ENCODE measurements at places on chromosomes 1 and 21.

- no peak for DNase-seq
Measured at GRCh38 chr1:156601892-156602291, 613 bp upstream of the GPATCH4 start.

DNA sequence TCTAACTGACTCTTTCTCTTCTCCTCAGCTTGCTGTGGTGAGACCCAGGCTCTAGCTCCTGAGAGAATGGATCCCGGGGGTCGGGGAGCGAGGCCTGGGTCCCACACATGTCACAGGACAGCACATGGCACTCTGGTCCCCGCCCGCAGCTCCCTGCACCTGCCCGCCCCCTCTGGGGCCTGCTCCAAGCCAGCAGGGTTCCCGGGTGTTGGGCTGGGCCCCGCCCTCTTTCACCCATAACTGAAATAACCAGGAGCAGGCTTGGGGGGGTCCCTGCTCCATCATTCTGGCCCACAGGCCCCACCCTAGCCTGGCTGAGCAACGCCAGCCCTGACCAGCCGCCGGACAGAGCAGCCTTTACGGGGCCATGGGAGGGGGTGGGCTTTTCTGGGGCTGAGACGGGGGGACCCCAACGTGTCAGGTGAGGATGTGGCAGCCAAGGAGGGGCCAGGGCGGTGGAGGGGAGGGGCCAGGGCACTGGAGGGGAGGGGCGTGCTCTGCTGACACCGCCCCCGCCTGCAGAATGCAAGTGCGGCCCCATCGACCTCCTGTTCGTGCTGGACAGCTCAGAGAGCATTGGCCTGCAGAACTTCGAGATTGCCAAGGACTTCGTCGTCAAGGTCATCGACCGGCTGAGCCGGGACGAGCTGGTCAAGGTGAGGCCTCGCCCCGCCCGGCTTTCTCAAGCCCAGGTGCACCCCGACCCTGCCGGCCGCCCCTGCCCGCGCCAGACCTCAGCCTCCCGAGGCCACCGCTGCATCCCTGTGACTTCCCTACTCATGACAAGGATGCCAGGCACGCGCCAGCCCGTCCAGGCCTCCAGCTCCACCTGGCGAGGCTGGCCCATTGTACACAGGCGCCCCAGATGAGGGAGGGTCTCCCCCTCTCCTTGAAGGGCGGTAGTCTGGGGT is 19.4 kb downstream of the COL6A1 start:
- no peak for DNase-seq

DNA sequence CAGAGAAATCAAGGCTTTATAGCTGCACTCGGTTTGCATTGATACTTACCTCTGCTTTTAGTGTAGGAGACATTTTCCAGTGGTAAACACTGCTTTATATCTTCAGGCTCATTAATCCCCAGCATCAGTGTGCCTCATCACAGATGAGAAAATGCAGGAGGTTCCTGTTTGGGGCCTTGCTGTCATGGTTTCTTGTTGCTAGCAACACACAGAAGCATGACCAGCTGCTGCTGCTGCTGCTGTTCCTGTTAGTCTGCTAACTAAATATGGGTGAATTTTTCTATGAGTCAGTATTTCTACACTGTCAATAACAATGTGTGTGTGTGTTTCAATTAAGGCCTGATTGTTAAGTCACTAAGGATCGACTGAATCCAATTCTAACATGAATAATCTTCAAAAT is 85.8 kb upstream of the RGS1 start:
- DNase-seq, result peak; percentile 42

DNA sequence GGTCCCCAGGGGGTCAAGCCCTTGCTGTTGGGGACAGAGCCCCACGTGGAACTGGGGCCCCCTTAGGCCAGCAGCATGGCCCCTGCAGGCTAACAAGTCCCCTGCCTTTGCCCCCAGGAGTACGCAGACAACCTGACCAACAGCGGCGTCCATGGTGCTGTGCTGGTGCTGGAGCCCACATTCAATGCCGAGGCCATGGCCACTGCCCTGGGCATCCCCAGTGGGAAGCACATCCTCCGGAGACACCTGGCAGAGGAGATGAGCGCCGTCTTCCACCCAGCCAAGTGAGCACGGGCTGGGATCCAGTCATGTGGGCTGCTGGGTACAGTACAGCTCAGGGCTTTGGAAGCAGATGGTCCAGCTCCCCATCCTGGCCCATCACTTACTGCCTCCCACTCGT is 49.6 kb upstream of the TMEM51 start:
- DNase-seq, result no peak

DNA sequence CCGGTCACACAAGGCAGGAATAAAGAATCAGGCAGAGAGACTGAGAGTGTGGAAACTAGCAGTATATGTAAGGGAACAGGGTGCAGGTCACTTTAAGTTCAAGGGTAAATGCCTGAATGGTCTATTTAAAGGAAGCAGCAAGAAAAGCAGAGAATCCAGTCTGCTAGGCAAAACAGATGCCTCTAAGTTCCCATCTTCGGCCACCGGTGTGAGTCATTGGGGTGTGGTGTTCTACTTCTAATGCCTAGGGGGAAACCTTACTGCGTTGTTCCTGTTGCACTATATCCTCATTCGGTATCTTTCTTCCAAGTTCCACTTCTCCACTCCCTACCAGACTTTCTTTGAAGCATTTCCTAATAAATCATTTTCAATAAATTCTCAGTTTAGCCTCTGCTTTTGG is 259.9 kb downstream of the HHIPL2 start:
- no peak for DNase-seq

DNA sequence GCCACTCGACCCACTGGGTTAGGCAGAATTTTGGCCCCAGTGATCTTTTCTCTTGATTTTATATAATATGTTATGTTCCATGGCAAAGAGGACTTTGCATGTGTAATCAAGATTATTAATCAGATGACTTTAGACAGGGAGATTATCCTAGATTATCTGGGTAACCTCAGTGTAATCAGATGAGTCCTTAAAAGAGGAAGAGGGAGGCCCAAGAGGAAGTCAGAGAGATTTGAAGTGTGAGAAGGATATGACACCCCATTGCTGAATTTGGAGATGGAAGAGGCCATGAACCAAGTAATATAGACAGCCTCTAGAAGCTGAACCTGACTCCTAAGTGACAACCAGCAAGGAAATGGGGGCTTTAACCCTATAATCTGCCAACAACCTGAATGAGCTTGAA is 117.1 kb upstream of the CSF3R start:
- DNase-seq, result no peak

GRCh38 chr1:172466795-172467407 is 23.0 kb upstream of the PIGC start:
- DNase-seq, result no peak

DNA sequence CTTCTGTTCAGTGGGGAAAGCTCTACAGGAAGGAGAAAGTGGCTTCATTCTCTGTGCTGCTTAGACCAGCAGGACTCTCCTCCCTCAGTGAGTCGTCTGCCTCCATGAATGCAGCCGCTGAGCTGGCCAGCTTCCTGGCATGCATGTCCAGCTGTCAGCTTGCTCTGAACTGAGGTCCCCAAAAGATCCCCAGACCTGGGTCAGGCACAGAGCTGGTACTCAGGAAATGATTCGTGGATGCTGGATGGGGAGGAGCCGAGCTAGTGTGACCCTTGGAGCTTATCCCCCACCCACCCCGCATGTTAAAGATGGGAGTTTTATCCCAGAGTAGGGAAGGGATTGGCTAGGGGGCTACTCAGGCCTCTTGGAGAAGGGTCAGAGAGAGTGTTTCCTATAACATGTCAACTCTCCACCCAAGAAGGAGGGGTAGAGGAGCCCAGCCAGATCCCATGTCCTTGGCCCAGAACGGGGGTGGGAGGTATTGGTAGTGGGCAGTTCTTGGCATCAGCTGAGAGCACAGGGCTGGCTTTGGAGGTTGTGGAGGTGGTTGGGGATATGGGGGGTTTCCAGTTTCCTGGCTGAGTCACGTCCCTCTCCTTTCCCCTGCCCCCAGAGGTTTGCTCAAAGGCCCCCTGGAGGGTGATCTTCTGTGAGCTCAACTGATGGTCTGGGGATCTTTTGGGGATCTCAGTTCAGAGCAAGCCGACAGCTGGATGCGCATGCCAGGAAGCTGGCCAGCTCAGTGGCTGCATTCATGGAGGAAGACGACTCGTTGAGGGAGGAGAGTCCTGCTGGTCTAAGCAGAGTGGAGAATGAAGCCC is 110.1 kb downstream of the FOXD2 start:
- no peak for DNase-seq

DNA sequence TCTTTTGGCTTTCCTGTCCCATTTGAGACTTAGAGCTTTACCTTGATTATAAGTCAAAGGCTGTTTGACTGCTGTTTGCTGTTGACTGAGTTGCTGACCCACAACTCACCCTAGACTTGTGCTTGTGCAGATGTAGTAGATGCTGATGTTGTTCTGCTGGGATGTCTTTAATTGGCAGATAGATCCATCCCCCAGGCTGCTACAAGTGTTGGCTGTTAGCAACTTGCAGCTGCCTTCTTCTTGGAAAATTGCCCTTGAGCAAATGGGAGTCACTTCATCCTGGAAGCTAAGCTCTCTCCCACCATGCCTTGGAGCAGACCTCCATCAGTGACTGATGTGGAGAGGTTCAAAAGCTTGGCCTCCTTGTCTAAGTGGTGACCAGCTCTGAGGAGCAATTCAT is 139.3 kb upstream of the KIAA0040 start:
- DNase-seq, result no peak

DNA sequence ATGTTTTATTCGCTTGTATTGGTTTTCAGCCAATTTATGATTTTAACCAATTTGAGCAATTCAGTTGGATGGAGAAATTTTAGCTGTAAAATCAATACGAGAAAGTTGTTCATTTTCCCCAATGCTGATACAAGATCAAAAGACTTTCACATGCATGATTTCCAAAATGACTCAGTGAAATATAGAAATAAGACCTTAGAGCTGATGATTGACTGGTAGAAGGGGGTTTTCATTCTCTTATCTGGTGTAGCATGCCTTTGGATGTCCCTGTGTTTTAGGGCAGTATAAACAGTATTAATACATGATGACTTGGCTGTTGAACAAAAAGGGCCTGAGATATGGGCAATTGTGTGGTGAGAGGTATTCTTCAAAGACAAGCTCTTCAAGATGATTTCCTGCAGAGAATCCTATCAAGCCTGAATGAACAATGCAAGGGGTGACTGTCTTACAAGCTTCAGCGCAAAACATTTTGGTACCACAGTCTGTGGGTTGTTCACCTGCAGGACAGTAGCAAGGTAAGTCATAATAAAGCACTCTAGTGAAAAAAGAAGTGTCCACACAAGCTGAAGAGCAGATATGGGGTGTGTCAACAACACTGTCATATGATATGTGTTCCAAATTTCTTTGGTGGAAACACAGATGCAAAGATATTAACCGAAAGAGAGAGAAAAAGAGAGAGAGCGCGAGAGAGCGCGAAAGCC is 156.2 kb downstream of the TNFSF18 start:
- no peak for DNase-seq

GRCh38 chr1:6489383-6489765 is 2.1 kb downstream of the PLEKHG5 start:
- DNase-seq, result no peak

- DNase-seq, result no peak
Measured at GRCh38 chr1:16076865-16077238, 3.4 kb upstream of the FAM131C start.

DNA sequence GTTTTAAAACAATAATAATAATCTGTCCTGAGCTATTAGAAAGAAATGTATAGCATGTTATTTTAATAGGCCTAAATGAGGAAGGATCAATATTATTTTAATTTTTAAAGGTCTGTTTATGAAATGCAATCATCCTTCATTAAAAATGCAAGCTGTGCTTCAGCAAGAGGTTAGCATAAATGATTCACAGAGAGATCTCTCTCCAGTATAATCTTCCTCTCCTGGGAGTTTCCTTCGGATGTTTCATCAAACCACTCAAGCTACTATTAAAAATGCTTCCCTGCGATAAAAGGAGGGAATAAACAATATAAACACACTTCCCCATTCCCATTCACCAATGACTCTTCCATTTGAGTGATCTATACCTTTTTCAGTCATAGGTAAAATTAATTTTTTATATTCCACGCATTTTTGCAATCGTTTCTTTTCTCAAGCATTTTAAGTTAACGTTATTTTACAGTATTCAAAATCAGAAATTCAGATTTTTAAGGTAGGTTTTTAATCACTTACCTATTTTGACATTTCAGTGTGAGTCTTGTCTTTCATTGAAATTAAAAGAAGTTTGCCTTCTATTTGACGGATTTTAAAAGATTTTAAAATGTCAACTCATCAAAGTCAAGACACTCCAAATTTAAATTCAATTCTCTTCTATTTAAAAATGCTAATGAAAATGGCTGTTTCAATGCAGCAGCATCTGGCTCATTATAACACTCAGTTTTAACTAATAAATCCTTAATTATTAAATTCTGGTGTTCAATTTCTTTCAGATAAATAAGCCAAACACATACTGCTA is 64.3 kb downstream of the RERE start:
- DNase-seq, result peak; percentile 36

- no peak for DNase-seq
Measured at GRCh38 chr1:232303222-232303620, 326.7 kb downstream of the SIPA1L2 start.

GRCh38 chr1:185401019-185401418 is 84.0 kb upstream of the IVNS1ABP start:
- DNase-seq, result no peak

DNA sequence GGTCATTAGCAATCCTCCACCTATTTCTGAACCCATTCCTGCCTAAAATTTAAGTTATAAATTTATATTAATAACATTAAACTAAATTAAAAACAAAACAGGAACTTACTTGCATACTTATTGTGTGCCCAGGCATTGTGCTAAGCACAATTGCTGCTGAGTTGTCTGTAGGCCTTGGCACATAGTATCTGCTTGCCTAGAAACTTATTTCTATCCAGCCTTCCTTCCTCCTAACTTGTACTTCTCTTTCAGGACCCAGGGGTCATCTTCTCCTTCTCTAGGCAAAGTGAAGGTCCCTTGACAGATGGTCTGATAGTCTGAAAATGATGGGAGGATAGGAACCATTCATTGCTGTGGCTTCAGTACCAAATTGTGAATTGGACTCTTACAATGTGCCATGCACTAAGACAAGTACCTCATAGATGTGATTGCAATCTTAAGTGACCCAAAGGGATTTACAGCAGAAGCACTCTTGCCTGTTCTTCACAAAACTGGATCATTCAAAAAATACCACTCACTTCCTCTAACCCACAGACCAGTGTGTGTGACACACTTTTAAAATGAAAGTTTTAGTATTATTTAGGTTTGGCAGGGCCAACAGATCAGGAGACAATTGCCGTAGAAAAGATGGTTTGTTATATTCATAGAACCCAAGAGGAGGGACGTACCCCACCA is 10.3 kb upstream of the CD101 start:
- DNase-seq, result no peak

DNA sequence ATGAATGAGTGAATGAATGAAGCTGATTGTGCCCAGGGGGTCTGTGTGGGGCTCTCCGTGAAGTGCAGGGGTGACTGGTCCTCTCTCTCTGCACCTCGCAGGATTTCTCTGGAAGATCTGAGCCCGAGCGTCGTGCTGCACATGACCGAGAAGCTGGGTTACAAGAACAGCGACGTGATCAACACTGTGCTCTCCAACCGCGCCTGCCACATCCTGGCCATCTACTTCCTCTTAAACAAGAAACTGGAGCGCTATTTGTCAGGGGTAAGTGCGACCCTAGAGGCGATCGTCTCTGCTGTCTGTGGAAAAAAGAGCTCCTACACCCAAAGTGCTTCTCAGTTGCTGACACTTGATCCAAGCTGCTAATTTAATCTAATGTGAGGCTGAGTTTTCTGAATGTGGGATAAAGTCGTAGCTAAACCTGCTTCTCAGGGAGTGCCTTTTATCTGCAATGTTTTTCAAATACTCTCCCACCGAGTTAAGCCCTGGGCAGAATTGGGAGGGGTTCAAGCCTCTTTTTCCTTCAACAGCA is 101.7 kb downstream of the HUNK start:
- no peak for DNase-seq

All from D341Med (cell line).